CD8-positive, alpha-beta memory T cell (primary cell): ENCODE measurements at places on chromosomes 3 and 15. TPM values are rescaled to one million over a fixed set of nuclear protein-coding genes. Genes with fewer than 3 reads are reported as not detected.

Gene HIGD2B
- total RNA-seq: 0.27 TPM

Gene ANKUB1
- not detected for total RNA-seq

Gene ARHGEF26
- total RNA-seq: 0.13 TPM

Gene WNT5A
- total RNA-seq: not detected

Gene CFAP100
- total RNA-seq: not detected

Gene CFAP92
- not detected for total RNA-seq

Gene RBP2
- total RNA-seq: not detected

Gene DNAH1
- 7.0 TPM for total RNA-seq

GRCh38 chr3:46984591-46985459, 5.4 kb downstream of the NBEAL2 start:
- DNase-seq: peak; percentile 25

DNA sequence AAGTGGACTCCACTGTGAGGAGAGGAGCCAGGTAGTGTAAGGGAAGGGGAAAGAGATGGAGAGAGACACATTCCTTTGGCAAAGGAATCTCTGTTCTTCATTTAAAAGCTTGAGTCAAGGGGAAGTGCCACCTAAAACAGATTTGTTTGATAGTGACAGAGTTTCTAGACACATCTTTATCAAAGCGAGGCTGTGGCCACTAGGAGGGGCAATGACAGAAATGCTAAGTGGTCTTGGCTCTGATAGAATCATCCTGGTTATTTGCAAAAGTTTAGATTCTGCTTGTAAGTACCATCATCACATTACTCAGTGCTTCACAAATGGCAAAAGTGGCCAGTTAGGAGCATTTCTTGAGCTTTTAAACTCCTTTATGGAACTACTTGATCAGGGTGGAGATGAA, 261.4 kb downstream of the CNTN3 start:
- DNase-seq: no peak

DNA sequence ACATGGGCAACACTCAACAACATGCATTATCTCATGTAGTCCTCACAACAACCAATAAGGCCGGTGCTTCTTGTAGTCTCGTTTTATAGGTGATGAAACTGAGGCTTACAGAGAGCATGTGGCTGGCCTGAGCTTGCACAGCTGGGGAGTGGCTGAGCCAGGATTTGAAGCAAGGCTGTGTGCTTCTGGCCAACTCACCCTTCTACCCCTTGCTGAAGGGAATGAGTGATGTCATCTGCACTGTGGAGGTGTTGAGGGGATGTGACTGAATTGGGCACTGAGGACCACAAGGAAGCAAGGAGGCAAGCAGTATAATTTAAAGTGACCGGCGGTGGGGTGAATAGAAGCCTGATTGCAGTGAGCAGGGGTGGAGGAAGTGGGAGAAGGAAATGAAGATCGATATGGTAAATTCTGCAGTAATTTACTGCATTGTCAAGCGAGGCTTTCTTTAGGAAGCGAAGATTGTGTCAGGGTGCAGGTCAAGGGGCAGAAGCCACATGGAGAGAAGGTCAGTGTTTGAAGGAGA, 62.3 kb downstream of the MINAR1 start:
- no peak for DNase-seq

DNA sequence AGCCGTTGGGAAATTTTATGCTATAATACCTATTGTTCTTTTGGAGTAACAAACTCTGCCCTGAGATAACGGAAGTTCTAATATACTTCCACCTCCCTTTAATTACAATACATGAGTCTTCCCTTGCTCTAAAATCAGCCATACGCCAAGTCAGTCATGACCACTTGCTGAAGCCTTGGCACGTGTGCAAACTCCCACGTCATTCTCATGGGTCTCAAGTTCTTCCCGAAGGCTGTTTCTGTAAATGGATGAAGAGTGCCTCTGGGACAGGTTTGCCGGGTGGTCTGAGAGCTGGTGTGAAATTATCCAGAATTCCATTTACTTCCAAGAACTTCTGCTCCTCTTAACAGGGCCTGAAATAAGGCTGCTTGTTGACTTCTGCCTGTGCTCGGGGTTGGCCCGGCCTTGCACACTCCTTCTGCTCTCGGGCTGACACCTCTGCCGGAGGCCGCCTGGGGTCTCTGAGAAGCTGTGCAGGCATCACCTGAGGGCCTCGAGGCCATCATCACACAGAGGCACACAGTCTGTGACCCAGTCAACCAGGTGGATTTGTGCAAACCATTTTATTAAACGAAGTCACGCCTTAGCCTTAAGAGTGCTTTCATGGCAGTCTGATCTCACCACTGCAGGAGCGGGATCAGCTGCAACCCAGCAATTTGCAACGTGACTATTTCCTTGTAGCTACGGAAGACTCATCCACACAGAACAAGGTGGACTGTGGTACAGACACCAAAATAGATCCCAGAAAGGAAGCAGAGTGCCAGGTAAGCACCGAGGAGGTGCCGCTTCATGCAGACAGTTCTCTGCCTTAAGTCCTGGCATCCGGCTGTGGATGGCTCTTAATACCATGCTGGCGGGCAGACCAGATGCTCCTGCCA, 120.1 kb downstream of the ADAMTS17 start:
- no peak for DNase-seq

DNA sequence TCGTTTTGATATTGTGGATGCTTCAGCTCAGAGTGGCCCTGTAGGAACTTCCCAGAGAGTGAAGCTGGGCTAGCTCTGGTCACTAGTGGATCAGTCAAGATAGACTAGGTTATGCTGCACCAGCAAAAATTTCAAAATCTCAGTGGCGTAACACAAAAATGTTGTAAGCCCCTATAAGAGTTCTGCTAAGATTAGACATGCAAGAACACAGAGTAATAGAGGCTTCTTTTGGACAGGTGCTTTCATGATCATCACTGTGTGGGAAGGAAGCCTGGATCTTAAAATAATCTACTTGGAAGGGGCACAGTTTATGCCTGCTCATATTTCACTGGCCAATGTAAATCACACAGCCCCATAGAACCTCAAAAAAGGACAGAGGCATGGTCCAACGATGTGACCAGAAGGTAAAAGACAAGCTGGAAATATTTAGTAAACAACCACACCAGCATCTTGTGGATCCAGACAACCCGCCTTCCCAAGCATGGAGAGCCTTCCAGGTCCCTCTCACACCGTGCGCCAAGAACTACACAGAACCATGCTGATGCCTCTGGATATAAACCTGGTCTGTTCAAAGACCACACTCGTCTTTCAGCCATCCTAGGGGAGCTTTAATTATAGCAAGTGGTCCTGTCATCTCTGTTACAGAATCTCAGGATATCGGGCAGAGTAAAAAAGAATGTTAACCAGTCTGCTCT, 554.3 kb downstream of the EPHB1 start:
- DNase-seq: no peak

GRCh38 chr3:150359381-150359780, 48.7 kb upstream of the TSC22D2 start:
- no peak for DNase-seq

- DNase-seq: no peak
Observed at GRCh38 chr3:152621006-152621868, 213.7 kb upstream of the P2RY1 start.

- DNase-seq: no peak
Observed at GRCh38 chr15:86275361-86275760, 195.7 kb downstream of the AGBL1 start.
